Right atrium auricular region (tissue), 2 donors: ENCODE measurements at places on chromosomes 11 and 22. TPM values are rescaled to one million over a fixed set of nuclear protein-coding genes. Genes with fewer than 3 reads are reported as not detected.

Gene BAD
- total RNA-seq = 122 TPM

Gene SHANK2
- 0.07 TPM for total RNA-seq

Gene SLC22A25
- not detected for total RNA-seq

Gene UPK2
- total RNA-seq = not detected

Gene CATSPERZ
- total RNA-seq = not detected

Gene OR5B2
- total RNA-seq = not detected

Gene AHNAK
- 270 TPM for total RNA-seq

Gene TCF20
- total RNA-seq = 15.5 TPM

Gene SYT12
- total RNA-seq = 0.44 TPM

Gene FOLR3
- total RNA-seq = not detected

Gene DENND6B
- 0.85 TPM for total RNA-seq

Gene MIOX
- total RNA-seq = not detected

Gene SYCE3
- total RNA-seq = not detected

Gene OR8K3
- total RNA-seq = not detected

Gene EHF
- 0.78 TPM for total RNA-seq
